Peyer's patch (tissue), 4 donors: ENCODE measurements at places on chromosomes 1 and 21.

DNA sequence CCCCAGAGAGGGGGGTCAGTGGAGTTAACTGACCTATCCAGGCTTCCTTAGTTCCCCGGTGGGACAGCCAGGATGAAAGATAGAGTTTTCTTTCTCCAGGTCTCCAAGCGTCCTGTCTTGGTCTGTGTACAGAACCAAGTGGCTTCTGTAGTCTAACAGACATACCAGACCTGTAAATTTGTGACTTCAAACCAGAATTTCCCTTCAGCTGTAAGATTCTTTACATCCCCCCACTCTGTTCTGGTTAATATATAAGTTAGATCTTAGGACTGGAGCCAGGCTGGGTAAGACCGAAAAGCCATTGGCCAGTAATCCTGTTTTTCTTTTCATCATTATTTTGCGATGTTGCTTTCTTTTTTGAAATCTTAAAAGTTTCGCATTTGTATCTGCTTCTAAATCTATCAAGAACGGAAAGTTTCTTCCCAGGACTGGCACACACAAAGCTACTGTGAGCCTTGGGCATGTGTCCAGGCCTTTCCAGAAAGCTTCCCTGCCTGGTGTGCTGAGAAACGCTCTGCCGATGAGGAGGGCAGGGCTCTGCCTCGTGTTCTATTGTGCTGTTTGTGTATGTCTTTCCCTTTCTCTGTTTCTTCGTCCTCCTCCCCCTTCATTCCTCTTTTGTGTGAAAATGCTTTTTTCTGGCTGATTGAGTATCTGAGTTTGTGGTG is 72.3 kb downstream of the RGL1 start:
- H3K27ac ChIP-seq, result peak overlapping the region; percentile 34
- no peaks in the 10 kb centered on the region for H3K36me3 ChIP-seq
- H3K4me1 ChIP-seq, result no peaks in the 10 kb centered on the region
- no peaks in the 10 kb centered on the region for H3K27me3 ChIP-seq

DNA sequence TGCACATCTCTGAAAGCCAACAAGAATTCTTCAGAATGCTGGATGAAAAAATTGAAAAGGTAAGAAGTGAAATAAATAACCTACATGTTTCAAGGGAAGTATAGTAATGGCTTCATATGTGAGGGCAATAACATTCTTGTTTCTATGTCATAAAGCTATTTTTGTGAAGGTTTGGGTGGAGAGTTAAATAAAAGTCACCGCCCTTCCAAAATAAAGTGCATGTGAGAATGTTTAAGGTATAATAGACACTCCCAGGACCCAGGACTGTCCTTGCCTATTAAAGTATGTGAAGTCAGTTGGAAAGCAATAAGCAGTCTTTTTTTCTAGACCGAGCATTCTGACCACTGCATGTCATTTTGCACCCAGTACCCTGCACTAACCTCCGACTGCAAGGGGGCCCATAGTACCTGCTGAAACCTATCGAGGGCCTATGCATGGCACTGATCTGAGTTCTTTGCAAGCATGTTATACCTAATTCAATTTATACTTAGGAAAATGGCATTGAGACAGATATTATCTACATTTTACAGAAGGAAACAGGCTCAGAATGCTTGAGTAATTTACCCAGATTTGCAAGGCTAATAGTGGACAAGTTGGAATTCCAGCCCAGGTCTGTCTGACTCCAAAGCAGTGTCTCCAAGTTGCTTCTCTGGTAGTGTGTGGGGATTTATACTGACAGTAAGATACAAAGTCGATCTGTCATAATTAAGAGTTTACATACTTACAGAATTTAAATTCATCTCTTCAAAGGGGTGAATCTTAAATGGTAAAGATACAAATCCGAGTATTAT is 156.1 kb downstream of the EDEM3 start:
- peaks cover 19% of the 10 kb centered on the region for H3K4me1 ChIP-seq
- H3K4me3 ChIP-seq, result no peak overlapping the region
- DNase-seq, result no peak
- H3K36me3 ChIP-seq, result no peaks in the 10 kb centered on the region
- H3K27ac ChIP-seq, result no peak overlapping the region

DNA sequence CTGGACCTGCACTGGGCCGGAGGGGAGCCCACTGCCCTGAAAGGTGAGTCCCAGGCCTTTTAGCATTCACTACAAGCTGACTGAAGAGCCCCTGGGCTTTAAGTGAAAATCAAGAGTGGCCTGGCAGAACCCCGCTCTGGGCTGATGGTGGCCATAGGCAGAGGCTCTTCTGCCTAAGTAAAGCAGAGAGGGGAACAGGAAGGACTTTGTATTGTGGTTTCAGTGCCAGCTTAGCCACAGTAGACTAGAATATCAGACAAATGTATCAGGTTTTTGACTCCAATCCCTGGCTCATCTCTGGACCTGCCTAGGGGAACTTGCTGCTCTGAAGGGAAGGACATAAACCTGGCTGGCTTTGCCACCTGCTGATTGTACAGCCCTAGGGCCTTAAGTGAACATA is 10.2 kb upstream of the HENMT1 start:
- no peak overlapping the region for H3K4me3 ChIP-seq
- H3K27me3 ChIP-seq, result no peaks in the 10 kb centered on the region
- no peaks in the 10 kb centered on the region for H3K36me3 ChIP-seq
- DNase-seq, result no peak
- no peaks in the 10 kb centered on the region for H3K4me1 ChIP-seq
- no peak overlapping the region for H3K27ac ChIP-seq

DNA sequence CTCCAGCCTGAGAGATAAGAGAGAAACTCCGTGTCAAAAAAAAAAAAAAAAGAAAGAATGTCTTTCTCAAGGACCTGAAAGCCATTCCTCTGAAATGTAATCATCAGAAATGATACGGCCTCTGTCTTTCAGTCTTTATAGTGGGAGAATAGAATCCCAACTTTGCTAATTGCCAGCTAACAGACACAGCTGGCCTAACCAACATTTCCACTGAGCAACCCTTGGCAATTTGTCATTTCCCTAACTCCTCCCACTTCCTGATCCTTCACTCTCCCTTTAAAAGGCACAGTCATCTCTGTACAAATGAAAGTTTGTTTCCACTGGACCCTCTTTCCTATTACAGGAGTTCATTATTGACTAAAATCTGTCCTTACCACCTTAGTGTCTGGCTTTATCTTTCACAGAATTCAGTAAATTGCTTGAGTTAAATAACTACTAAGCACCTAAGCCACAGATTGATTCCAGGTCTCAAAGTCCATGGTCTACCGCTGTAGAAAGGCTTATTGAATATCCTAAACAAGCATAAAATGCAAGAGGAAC is 4.3 kb upstream of the CBR1 start:
- H3K4me3 ChIP-seq, result peak overlapping the region; percentile 13
- peak overlapping the region; percentile 79 for H3K27ac ChIP-seq
- H3K4me1 ChIP-seq, result peaks cover 4% of the 10 kb centered on the region
- DNase-seq, result no peak

DNA sequence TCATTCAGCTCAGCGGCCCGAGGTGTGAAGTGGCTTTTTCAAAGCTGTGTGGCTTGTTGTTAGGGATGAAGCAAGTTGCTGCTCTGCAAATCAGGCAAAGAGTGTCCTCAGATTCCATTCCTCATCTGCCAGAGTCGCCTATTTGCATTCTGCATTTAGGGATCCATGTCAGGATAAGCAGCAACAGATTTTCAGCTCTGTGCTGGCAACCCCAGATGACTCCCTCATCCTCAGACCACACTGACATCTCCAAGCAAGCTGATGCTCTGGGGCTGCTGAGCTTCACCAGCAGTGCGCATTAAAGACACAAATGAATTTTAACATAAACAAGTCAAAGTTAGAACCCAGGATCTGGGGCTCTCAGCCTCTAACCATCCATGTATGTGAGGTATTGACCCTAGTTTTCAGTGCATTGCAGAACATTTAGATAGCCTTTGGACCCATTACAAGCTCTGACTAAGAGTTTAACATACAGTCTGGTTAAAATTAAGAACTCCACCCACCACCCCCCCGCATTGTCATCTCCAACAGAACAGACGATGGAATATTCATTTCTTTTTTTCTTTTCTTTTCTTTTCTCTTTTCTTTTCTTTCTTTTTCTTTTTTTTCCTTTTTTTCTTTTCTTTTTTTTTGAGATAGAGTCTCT is 10.9 kb downstream of the CFAP107 start:
- no peaks in the 10 kb centered on the region for H3K4me1 ChIP-seq
- H3K27me3 ChIP-seq, result no peaks in the 10 kb centered on the region
- H3K27ac ChIP-seq, result no peak overlapping the region
- no peak for DNase-seq
- no peak overlapping the region for H3K4me3 ChIP-seq

GRCh38 chr1:188462837-188463236 is 1634.1 kb downstream of the PLA2G4A start:
- no peaks in the 10 kb centered on the region for H3K4me1 ChIP-seq
- no peak for DNase-seq
- H3K36me3 ChIP-seq, result no peaks in the 10 kb centered on the region
- no peak overlapping the region for H3K4me3 ChIP-seq

GRCh38 chr1:228512781-228513198 is 25.6 kb downstream of the RNF187 start:
- DNase-seq, result no peak
- no peak overlapping the region for H3K4me3 ChIP-seq
- no peaks in the 10 kb centered on the region for H3K27me3 ChIP-seq
- no peak overlapping the region for H3K27ac ChIP-seq
- no peaks in the 10 kb centered on the region for H3K4me1 ChIP-seq
- H3K36me3 ChIP-seq, result no peaks in the 10 kb centered on the region

DNA sequence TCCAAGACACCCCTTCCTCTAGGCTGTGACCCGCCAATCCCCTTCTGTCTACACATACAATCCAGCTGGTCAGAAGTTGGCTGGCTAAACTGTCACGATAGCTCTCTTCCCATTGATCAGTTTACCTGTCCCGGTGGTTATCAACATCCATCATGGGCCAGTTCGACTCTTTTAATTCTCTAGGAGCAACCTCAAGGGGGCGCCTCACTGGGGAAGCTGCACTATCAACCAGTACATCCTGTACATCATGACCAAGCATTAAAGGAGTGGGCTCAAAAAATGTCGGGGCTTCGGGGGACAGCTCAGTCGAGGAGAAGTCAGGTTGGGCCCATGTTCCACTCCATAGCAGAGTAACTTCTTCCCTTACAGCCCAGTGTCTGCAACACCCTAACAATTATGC is 53.2 kb upstream of the B3GALNT2 start:
- H3K4me1 ChIP-seq, result no peaks in the 10 kb centered on the region
- H3K36me3 ChIP-seq, result no peaks in the 10 kb centered on the region
- no peak overlapping the region for H3K27ac ChIP-seq
- H3K27me3 ChIP-seq, result no peaks in the 10 kb centered on the region
- H3K4me3 ChIP-seq, result no peak overlapping the region

DNA sequence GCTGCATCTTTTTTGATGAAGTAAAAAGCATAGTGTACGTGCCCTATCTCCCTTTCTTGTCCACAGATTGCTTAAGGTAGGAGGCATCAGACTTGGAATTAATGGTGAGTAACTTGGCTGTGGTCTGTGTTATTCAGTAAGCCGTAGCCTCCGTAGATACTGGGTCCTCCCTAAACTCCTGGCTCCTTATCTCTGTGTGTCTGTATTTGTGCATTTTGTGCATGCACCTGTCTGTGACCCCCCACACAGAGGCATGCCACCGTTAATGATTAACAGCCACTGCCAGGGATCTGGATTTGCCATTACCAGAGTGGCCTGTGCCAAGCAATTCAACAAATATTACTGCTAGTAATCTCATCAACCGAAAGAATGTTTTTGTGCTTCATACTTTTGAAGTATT is 31.9 kb downstream of the MAP3K21 start:
- H3K4me3 ChIP-seq, result no peak overlapping the region
- H3K27me3 ChIP-seq, result no peaks in the 10 kb centered on the region
- DNase-seq, result no peak
- no peaks in the 10 kb centered on the region for H3K36me3 ChIP-seq

GRCh38 chr1:201376464-201377374 is 761 bp downstream of the TNNT2 start:
- DNase-seq, result no peak
- no peak overlapping the region for H3K27ac ChIP-seq
- H3K4me1 ChIP-seq, result no peaks in the 10 kb centered on the region
- no peaks in the 10 kb centered on the region for H3K27me3 ChIP-seq
- H3K4me3 ChIP-seq, result no peak overlapping the region
- no peaks in the 10 kb centered on the region for H3K36me3 ChIP-seq

GRCh38 chr21:31623664-31624063 is 35.8 kb upstream of the SOD1 start:
- no peak overlapping the region for H3K27ac ChIP-seq
- no peaks in the 10 kb centered on the region for H3K36me3 ChIP-seq
- H3K4me3 ChIP-seq, result no peak overlapping the region
- no peaks in the 10 kb centered on the region for H3K27me3 ChIP-seq
- DNase-seq, result no peak
- no peaks in the 10 kb centered on the region for H3K4me1 ChIP-seq

DNA sequence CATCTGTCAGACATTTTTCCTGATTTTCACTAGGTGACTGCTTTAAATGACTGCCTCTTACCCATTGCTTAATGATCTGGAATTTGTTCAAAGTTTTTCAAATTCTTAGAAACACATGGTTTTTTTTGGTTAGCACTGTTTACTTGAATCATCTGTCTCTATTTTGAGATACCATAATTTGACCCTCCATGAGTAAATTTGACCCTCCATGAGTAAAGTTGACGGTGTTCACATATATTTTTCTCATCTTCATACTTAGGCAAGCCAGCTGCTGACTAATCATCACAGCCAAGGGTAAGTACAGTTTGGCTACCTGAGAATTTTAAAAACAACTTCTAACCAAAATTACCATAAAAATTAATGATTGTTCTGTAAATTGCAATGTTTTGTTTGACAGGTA is 586.5 kb downstream of the PTBP2 start:
- H3K27ac ChIP-seq, result no peak overlapping the region
- no peak for DNase-seq
- no peak overlapping the region for H3K4me3 ChIP-seq
